CD4-positive, alpha-beta T cell treated with Interferon alpha-2 for 1 hour (primary cell): ENCODE measurements at places on chromosomes 5 and 9.

- no peak for DNase-seq
These were observed 110.5 kb upstream of the EQTN start for GRCh38 chr9:27407491-27407890.

DNA sequence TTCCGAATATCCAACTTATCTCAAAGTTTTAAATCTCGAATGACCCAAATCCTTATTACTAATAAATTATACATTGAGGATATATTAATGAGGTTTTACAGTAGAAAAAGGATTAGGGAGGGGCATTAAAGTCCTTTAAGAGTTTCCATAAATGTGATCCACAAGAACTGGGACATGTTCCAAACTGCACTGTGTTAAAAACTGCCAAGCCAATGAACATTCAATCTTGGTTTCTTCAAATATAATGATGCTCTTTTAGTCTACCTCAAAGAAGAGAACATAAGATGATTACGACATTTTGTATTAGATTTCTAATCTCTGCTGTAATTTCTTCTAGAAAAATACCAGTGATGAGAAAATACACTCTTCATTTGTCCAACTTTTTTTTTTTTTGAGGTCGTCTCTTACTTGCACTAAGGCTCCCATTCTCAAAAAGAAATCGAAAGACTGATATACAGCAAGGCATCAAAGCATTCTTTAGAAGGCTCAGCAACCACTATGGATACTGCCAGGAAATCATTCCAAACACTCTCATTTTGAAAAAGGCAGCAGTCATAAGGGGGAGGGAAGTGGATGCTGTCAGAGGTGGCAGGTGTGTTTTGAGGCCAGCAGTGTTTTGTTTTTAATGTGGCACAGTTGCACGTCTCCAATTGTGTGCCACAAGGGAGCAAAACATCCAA is 1.7 kb downstream of the PTAR1 start:
- no peak for DNase-seq

DNA sequence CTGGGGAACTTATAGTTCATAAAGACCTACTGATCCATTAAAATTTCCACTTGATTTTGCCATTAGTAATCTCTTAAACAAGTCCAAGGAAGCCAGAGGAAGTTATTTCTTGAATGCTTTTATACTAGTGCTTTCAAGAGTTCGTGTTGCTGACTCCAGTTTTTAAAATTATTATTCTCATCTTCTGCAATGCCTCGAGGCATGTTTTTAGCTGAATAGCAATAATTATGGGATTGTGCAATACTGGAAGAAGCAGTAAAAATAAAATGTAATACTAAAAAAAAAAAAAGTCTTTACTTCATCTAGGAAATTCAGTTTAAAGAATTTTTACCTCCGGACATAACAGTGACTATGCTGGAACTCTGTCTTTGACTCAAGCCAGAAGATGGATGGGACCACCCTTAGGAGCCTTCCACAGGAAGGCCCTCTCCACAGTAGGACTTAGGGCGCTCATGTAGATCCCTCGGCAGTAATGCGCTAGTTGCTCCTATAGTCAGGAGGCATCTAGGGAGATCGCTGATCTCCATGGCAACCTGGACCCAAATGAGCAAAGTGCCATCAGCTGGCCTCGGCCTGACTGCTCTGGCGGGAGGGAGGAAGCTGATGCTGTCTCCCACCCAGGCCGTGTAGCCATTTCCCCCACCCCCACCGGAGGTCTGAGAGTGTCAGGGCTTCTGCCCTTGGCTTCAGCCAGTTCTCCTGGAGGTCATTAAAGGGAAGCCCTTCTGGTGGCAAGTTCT is 56.7 kb downstream of the DAPK1 start:
- no peak for DNase-seq

DNA sequence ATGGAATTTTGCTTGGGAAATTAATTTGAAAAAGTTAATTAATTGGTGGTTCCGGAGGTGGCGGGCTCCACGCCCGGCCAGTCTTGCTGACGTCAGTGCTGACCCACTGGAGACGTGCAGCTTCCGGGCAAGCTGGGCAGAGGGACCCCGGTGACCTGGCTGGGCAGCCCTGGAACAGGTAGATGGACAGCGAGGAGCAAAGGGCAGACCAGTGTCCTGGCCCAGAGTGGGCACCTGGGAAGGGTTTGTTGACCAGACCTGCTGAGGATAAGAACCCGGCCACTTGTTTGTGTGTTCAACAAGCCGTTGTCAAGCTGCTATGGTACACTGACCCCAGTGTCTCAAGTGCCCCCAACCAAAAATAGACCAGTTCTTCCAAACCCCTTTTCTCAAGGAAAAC is 17.5 kb downstream of the CXXC5 start:
- no peak for DNase-seq

DNA sequence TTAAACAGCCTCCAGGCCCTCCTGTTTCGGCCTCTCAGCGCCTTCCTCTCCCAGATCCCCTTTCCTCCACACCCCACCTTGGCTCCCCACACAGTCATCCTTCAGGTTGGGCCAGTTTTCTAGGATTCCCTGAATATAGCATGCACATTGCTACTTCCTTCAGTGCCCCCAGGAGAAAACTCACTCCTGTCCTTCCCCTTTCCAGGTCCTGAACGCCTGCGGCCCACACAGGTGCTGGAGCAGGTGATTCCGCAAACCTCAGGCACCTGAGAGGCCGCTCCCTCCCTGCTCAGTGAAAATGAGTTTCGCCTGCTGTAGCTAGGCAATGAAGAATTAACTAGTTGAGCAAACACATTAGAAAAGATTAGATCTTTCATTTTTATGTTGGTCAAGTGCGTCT is 185.0 kb downstream of the MED10 start:
- DNase-seq: no peak

DNA sequence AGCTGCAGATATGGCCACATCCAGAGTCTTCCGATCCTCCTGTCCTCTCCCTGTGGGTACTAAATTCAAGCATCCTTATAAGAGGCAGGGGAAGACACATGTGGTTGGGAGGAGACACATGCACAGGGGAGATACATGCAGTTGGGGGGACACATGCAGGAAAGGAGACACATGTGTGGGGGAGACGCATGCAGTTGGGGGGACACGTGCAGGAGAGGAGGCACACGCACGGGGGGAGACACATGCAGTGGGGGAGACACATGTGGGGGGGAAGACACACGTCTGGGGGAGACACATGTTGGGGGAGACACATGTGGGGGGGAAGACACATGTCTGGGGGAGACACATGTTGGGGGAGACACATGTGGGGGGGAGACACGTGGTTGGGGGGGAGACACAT is 21.2 kb upstream of the OLFM1 start:
- no peak for DNase-seq

- DNase-seq: no peak
These were observed 7.1 kb downstream of the MAT2B start for GRCh38 chr5:163512526-163512925.

- DNase-seq: peak; percentile 25
These were observed 60.3 kb downstream of the UBAP2 start for GRCh38 chr9:33988219-33988890.

GRCh38 chr9:112130347-112130746 is 44.8 kb downstream of the SUSD1 start:
- DNase-seq: no peak

- DNase-seq: no peak
These were observed 397.0 kb downstream of the NR2F1-AS1 start for GRCh38 chr5:93184041-93184440.

DNA sequence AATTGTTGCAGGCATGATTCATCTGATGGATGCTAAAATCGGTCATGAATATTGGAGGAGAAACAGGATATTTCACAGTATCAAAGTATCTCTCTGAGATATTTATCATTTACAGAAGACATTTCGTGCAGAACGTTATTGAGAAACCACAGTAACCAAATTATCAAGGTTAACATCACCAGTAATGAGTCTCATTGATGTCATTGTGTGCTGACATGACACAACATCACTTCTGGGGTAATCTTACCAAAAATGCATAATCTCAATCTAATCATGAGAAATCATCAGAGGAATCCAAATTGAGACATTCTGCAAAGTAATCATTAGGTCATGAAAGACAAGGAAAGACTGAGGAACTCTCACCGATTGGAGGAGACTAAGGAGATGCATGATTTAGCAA is 42.7 kb downstream of the C5orf22 start:
- DNase-seq: no peak

DNA sequence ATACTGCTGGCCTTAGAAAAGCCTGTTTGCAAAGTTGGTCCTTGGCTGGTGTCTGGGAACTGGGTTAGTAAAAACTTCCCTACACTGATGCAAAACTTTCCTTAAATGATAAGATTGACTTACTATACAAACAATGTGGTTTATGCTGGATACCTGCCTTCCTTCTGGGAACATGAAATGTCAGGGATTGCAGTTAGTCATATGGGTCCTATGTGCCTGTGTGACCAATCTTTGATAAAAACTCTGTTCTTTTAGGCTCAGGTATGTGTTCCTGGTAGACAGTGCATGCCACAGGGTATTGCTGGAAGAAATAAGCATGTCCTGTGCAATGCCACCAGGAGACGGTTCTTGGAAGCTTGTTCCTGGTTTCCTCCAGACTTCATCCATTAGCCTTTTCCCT is 173.3 kb downstream of the RMI1 start:
- no peak for DNase-seq

DNA sequence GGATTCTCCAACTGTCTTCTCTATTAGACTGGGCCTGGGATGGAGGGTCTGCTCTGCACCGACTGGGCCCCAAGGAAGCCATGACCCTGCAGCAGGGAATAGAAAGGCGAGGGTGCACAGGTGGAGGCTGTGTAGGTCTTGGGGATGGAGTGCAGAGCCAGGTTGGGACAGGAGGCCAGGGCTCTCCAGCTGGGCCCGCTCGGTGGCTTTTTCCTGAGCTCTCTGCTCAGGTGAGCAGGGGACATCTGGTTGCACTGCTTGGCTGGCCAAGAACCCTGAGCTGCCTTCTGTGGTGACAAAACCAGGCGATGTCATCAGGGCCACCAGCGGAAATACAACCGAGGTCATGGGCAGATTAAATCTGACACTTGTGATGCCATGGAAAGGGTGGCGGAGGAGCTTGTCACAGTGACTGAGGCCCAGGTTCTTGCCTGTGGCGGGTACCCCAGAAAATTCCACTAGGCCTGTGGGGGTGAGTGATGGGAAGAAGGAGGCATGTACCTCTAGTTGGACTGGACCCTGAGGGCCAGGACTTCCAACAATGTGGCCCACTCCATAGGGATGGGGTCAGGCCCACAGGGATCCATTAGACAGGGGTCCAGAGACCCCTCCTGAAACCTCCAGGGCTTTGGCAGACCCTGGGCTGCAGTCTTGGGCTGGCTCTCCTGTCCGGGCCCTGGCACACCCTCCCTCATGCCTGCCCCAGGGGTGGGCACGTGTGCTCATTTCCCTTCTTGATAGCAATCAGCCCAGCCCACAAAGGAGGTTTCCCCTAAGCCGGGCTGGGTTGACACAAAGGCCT is 4.4 kb upstream of the IL3 start:
- peak; percentile 56 for DNase-seq
